CD4-positive, alpha-beta T cell treated with Interleukin-6 for 4 hours (primary cell): ENCODE measurements at places on chromosomes 7 and 10.

DNA sequence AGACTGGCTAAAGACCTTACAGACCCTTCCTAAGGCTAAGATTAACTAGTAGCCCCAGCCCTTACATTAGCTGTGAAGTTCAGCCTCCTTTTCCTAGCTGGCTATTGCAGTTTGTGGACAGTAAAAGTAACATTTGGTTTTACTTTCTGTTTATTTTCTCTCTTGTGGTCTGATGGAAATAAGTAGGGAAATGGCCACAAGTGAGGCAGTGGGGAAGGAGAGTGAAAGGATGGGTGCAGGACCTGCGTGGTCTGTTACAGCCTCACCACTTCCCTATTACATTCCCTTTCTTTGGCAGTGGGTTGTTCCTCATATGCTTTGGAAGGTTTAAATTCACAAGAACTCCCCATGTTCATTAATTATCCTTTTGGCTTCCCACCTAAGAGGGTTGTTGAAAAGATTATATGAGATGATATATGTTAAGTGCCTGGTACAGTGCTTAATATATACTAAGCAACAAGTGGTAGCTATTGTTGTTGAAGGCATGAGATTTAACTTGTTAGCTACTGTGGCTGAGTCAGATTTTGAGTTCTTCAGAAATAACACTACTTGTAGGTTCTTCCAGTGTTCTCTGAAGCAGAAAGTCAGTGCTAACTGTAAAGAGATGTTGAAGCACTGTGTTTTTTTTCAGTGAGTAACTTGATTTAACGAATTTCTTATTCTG lies 181.7 kb downstream of the ST7 start:
- DNase-seq, result no peak

DNA sequence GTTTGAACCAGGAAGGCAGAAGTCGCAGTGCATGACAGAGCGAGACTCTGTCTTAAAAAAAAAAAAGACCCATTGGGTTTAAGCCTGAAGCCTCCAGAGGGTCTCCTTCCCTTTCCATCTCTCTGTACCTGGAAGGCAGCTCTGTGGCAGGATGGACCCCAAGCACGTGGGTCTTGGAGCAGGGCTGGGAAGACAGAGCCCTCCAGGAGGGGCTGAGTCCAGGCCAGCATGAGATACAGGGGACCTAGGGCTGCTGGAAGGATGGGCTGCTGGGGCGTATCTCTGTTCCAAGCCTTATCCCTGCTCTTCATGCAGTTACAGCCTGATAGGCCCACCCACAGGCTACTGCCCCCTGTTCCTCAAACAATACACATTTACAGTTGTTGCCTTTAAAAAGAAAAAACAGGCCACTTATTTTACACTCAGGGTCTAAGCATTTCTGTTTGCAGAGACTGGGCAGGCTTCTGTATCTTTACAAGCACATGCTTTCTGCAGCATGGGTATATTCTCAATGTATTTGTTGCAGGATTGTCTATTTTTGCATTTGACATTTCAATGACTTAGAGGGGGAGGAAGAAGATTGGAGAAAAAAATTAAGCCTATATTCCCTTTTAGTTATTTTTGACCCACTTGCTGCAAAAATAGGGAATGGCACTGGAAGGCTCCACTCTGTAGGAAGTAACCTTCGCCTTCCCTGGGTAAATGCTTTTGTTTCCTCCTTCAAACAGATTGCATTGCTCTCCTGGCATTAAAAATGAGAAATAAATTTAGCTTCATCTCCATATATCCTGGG lies 60.1 kb downstream of the FAM171A1 start:
- no peak for DNase-seq

DNA sequence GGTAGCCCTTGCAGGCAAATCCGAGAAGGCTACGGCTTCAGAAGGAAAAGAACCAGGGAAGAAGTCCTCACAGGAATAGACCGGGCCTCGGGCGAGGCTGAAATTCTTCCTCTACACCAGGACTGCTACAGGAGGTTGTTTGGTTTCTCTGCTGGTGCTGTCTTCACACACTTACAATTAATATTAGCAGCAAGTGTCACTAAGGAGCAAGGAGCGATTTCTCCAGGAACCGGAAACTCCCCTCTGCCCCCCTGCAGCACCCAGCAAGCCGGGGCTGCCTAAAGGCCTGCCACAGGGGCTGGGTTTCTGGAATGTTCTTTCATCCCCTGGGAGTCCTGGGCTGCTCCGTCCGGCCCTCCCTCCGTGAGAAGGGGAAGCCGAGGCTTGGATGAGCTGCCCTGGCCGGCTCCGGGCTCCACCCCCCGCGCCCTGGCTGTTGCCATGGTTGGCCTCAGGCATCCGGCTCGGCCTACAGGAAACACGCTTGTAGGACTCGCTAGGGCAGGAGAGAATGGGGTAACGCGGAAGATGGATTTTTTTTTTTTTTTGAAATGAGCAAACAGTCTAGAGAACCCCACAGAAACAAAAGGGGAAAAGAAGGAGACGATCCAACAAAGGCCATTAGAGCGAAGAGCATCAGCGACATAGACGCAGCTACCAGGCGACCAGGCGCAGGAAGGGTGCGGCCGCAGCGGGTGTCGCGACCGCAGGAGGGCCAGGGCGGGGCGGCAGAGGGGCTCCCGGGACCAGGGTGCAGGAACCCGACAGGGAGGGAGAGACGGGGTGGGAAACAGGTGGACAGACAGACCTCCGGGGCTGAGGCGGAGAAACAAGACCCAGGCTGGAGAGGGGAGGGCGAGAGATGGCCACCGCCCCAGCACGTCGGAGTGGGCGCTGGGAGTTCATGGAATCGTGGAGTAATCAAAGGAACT lies 33.0 kb downstream of the EN2 start:
- peak; percentile 43 for DNase-seq

- no peak for DNase-seq
These were observed 64.8 kb downstream of the AKR1B1 start for GRCh38 chr7:134394056-134394455.

- DNase-seq, result no peak
These were observed 4.9 kb upstream of the CYP3A7 start for GRCh38 chr7:99739699-99740572.

DNA sequence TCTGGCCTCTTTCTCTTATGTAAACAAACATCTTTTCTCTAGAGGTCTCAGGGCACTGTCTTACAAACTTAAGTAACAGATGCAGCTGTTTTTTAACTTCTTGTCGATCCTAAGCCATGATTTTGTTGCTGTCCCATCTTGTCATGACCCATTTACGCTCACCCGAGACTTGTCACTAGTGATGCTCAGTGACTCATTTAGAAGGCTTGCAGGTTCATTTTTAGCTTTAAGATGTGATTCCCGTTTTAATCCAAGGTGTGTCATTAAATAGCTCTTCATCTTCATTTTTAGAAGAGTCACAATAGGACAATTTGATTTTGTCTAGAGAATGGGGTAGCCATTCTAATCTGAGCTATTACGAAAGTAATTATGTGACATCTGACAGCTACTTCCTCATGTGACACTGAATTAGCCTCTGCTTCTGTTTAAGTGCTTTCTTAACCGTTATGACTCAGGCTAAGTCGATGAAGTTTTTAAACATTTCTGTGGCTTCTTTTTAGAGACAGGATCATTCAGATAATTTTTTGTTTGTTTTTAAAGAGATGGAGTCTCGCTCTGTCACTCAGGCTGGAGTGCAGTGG lies 42.7 kb downstream of the SPDYE5 start:
- DNase-seq, result no peak

DNA sequence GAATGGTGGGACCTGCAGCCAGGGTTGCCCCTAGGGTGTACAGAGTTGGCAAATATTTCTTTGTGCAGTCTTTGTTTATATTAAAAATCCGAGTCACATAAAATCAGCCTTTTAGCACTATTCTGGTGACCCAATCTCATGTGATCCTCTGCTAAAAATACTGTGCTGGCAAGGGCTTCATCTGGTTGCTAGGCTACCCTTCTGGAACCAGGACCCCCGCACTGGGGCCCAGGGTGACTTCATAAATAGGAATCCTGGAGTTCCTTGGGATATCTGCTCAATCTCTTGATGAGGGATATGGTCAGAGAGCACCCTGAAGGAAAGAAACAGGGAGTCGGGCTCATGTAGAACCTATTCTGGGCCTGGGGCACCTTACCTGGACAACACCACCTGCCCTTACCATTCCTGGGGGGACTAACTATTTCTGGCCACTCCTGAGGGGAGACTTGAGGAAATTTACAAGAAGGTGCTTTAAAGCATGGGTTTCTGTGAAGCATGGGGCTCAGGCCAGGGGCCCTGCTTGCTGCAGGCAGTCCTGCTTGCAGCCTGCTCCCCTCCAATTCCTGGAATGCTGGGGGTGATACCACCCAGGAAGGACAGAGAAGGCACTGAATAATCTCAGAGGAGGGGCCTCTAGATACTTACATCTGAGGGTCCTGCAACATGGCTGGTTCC lies 44.7 kb downstream of the SH2D4B start:
- DNase-seq, result no peak

DNA sequence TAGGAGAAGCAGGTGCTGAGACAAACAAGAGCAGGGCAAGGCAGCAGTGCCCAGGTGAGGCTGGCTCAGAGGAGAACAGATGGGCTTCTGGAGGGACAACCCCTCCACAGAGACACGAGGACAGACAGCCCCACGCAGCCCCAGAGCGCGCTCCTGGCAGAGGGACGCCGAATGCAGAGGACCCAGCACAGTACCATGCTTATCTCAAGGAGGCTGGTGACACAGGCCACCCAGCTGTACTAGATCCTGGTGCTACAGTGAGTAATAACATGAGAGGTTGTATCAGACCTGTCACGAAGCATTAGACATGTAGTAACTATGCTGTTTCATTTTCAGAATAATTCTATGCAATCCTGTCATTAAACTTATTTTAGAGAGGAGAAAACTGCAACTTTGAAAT lies 60.4 kb upstream of the NCAPG2 start:
- no peak for DNase-seq

DNA sequence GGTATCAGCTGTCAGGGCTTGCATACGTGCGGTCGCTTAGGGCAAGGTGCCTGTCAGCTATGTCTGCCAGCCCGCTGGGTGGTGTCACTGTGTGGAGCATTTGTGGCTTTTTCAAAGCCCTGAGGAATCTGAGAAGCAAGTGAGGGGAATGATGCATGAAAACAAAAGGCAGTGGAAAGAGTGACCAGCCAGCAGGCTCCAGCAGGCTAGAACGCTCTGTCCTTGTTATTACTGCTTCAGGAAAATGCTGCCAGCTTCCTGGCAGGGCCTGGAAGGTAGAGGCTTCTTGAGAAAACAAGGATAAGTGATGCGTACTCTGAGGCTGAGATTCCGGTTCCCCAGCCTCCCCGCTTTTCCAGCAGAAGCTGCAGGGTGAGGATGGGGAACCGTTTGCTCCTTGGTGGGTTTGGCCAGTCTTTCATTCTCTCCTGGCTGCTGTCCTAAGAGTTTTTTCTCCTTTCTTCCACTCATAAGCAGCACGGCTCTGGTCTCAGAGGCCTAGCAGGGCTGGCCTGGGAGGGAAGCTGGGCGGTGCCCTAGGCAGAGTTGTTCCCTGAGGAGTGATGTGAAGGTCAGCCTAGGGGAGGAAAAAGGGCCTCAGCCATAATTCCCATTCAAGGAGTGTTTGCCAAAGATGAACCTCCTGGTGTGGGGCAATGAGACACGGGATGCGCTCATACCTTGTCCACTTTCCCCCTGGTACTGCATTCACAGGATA lies 42.8 kb upstream of the MKLN1 start:
- DNase-seq, result no peak

DNA sequence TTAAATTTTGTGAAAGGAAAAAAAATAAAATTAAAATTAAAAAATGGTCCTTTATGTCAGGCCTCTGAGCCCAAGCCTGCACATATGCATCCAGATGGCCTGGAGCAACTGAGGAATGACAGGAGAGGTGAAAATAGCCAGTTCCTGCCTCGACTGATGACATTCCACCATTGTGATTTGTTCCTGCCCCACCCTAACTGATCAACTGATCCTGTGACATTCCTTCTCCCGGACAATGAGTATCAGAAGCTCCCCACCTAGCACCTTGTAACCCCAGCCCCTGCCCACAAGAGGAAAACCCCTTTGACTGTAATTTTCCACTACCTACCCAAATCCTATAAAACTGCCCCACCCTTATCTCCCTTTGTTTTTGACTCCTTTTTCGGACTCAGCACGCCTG lies 972.2 kb upstream of the GHITM start:
- no peak for DNase-seq

GRCh38 chr7:38709123-38709522 lies 78.0 kb upstream of the AMPH start:
- DNase-seq, result no peak

GRCh38 chr7:77420986-77421672 lies 5.0 kb upstream of the GSAP start:
- no peak for DNase-seq

- DNase-seq, result no peak
These were observed 70.9 kb downstream of the CCDC7 start for GRCh38 chr10:32516567-32517495.

DNA sequence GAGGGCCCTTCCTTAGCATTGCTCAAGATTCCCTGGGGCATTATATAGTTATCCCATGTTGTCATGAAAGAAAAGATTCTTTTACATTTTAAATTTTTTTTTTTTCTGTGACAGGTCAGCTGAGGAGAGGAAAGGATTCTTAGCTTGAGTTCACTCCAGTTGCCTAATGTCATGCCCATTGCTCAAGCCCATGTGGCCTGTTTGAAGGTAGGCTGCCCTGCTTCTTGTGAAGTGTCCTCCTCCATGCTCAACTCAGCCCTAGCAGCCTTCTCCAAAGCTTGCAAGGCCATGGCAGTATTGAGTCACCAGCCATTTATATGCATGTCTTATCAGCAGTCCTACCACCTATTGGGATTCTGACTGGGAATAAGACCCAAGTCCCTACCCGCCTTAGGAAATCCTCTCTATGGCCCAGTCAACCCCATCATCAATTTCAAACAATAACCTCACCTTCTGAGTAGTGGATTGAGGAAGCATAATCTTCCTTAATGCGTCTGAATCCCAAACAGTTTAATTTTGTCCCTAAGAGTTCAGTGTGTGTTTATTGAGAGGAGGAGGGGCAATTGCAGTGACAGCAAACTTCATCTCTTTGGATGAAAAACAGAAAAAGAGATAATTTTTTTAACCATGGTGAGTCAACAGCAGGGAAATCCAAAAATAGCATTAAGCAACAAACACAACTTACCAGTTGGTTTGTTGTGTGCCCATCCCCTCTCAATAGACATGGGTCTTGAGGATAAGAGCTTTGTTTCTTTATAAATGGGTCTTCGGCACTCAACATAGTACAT lies 38.6 kb upstream of the WASL start:
- DNase-seq, result no peak

- no peak for DNase-seq
These were observed 85.4 kb upstream of the CHCHD3 start for GRCh38 chr7:133167300-133167699.

GRCh38 chr7:117395743-117396142 lies 31.6 kb downstream of the ASZ1 start:
- no peak for DNase-seq

- no peak for DNase-seq
These were observed 4.7 kb upstream of the CCNJ start for GRCh38 chr10:96038476-96039387.

GRCh38 chr10:14758451-14758850 lies 16.2 kb downstream of the FAM107B start:
- DNase-seq, result no peak

GRCh38 chr7:79436378-79436777 lies 17.1 kb downstream of the MAGI2 start:
- no peak for DNase-seq

- DNase-seq, result no peak
These were observed 714.8 kb upstream of the GALNT17 start for GRCh38 chr7:70416986-70417655.
